GM06990 (cell line): ENCODE measurements at places on chromosomes 13 and 19.

GRCh38 chr19:9917321-9917720 lies 19.0 kb downstream of the OLFM2 start:
- no peak for DNase-seq

DNA sequence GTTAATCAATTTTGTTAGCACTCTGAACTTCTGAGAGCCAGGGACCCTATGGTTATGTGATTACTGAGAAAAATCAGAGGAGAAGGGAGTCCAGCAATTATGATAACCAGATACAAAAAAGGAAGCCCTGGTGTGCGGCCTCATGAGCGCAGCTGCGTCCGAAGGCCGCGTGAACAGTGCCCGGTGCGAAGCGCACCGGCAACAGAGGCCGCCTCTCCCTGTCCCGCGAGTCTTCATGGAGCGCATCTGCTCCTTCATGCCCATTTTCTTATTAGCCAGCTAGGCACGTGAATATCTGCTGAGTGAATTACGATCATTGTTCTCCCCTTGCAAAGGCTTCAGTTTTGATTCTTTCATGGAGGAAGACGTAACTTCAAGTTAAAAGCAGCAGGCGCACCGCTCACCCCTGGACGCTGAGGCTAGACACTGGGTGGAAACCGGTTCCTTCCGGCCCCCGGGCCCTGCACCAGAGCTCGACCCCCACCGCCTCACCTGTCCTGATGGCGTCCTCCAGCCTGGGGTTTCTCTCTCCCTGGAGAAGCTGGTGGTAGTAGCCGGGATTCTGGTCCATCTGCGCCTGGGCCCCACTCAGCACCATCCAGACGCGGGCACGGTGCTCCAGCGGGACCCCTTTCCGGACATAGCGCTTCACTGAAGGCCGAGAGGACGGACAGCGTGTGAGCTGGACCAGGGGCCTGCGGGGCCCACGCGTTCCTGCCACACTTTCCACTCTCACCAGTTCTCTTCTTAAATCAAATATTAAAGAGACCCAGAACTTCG lies 8.9 kb downstream of the GRTP1 start:
- DNase-seq: no peak

- DNase-seq: peak; percentile 65
Observed at GRCh38 chr19:30227661-30228112, 144.5 kb upstream of the ZNF536 start.

- DNase-seq: no peak
Observed at GRCh38 chr13:83024955-83025594, 857.2 kb downstream of the SLITRK1 start.

GRCh38 chr13:83622422-83622784 lies 259.9 kb downstream of the SLITRK1 start:
- DNase-seq: no peak

DNA sequence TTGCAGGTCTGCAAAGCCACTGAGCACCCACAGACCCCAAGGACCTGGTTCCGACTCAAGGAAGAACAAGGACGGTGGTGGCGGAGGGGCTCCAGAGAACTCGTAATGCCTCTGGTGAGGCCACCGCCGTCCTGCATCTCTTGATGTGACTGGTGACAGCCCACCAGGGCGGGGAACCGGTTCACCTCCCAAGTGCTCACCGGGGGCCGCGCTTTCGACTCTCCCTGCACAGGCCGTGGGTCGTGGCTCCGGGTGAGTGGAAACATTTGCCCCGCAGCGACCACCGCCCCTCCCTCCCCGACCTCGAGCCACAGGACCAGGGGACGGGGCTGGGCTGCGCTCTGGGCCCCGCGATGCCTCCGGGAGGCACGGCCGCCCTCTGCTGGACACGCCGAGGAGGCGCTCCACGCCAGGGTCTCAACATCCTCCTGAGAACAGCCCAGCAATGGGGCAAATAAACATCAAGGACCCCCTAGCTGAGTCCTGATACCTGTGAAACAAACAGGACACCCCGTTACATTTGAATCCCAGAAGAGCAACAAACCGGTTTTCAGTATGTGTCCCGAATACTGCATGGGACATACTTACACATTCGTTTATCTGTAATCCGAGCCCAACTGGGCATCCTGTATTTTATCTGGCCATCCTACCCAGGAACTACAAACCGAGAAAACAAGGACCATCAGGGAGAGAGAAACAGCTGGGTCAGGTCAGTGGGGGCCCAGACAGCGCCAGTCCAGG lies 3.9 kb upstream of the PLPP2 start:
- DNase-seq: no peak

DNA sequence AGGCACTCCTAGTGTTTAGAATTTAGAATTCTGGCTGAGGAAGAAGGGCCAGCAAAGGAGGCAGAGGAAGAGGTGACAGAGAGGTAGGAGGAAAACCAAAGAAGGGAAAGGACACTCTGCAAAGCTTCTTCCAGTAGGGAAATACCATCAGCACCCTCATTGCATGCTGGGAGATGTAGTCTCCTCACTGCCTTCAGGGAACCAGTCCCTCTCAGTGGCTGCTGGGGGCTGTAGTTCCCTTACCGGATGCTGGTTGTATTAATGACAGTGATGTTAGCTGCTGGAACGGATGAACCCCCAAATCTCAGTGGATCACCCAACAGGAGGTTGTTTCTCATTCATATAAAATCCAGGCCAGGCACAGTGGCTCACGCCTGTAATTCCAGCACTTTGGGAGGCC lies 10.1 kb downstream of the GRIN2D start:
- DNase-seq: no peak

- DNase-seq: no peak
Observed at GRCh38 chr19:41860419-41861115, 512 bp downstream of the RPS19 start.

GRCh38 chr13:35797991-35798390 lies 321.5 kb upstream of the MAB21L1 start:
- no peak for DNase-seq

- no peak for DNase-seq
Observed at GRCh38 chr13:62113179-62113578, 697.5 kb upstream of the PCDH20 start.

DNA sequence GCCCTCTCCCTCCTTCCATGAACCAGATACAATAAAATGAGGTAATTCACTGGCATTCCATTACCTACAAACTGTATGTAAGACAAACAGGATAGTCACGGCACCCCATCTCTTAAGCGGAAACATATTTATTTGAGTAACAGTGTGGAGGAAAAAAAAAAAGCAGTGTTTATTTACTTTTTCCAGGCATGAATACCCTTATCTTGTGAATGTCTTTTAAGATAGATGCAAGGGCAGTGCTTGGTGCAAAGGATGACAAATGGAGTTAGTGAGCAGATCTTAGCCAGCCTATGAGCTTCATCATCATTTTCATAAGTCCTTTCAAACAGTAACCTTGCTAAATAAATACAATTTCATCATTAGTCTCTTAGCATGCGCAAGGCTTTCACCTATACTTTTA lies 1661.8 kb upstream of the SPRY2 start:
- DNase-seq: no peak

DNA sequence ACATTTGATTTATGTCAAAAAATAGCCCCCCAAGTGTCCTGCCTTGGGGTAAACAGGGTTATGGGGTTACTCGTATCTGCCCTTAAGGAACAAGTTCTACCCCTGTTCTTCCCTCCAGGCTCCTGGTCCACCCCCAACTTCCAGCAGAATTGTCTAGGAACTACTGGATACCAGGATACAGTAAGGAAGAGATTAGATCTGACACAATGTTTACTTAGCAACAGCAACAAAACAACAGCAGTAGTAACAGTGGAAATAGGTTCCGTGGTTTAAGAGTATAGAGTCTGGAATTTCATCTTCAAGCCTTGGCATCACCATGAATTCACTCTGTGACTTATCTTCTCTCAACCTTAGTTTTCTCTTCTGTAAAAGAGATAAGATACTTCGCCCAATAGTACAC lies 1.7 kb upstream of the FAM98C start:
- no peak for DNase-seq

GRCh38 chr13:79018166-79018565 lies 359.2 kb upstream of the OBI1 start:
- DNase-seq: no peak

GRCh38 chr13:97570442-97570841 lies 136.5 kb downstream of the RAP2A start:
- no peak for DNase-seq

GRCh38 chr13:30720172-30720869 lies 15.0 kb upstream of the ALOX5AP start:
- DNase-seq: peak; percentile 61

GRCh38 chr13:55664178-55664577 lies 1476.5 kb upstream of the PRR20A start:
- DNase-seq: no peak
